Cardiac ventricle fibroblast (primary cell): ENCODE measurements at places on chromosomes 12 and 14. TPM values are rescaled to one million over a fixed set of nuclear protein-coding genes. Genes with fewer than 3 reads are reported as not detected.

Gene IAPP
- total RNA-seq = not detected in 2 replicates

Gene TMEM233
- total RNA-seq = 0.49 and 0.62 TPM in 2 replicates

Gene IQSEC3
- 0.44 TPM in 2 replicates for total RNA-seq

Gene LALBA
- total RNA-seq = not detected in 2 replicates

Gene SYNE3
- total RNA-seq = 34.0 and 36.8 TPM in 2 replicates

Gene CCDC38
- total RNA-seq = not detected in 2 replicates

Gene BCL2L14
- total RNA-seq = not detected in 2 replicates

Gene DACT1
- 6.2 and 6.5 TPM in 2 replicates for total RNA-seq

Gene KIF26A
- not detected in 2 replicates for total RNA-seq

Gene NDRG2
- 54.0 and 70.0 TPM in 2 replicates for total RNA-seq
